Stimulated activated CD4-positive, alpha-beta T cell treated with anti-CD3 and anti-CD28 coated beads, Interleukin-2, amount 100 ng/mL, for 48 hours (primary cell): ENCODE measurements at places on chromosomes 4 and X.

DNA sequence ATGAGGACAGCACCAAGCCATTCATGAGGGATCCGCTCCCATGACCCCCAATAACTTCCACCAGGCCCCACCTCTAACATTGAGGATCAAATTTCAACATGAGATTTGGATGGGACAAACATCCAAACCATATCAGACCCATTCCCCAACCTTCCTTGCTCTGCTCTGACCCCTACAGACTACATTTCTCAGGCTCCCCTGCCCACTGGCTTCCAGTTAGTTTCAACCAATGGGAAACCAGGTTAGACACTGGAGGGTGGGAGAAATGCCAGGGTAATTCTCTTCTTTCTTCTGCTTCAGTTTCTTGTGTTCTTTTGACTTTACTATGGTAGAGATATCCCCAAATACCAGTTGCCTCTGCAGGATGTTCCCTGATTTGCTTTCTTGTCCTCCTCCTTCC is 125.7 kb downstream of the CLCN4 start:
- DNase-seq = no peak

- no peak for DNase-seq
Observed at GRCh38 chr4:96407738-96408463, 568.0 kb downstream of the PDHA2 start.

DNA sequence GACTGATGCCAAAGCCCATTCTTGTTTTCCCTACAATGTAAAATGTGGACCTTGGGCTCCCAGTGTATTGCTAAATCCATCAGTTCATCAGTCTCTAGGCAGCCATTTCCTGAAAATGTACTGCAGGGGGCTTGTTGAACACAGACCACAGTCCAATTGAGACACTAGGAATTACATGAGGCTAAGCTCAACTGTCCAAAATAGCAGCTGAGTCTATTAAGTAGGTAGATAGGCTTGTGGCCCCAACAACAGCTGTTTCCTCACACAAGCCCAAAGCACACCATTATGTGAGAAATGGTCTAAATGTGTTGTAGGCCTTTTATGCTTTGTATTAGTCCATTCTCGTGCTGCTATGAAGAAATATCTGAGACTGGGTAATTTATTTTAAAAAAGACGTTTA is 60.0 kb upstream of the PAK3 start:
- no peak for DNase-seq

- no peak for DNase-seq
Observed at GRCh38 chr4:126916626-126917140, 716.1 kb upstream of the INTU start.

GRCh38 chr4:42487230-42487629 is 89.9 kb downstream of the SHISA3 start:
- DNase-seq = no peak

GRCh38 chrX:113548308-113549015 is 707.8 kb upstream of the AMOT start:
- DNase-seq = no peak

DNA sequence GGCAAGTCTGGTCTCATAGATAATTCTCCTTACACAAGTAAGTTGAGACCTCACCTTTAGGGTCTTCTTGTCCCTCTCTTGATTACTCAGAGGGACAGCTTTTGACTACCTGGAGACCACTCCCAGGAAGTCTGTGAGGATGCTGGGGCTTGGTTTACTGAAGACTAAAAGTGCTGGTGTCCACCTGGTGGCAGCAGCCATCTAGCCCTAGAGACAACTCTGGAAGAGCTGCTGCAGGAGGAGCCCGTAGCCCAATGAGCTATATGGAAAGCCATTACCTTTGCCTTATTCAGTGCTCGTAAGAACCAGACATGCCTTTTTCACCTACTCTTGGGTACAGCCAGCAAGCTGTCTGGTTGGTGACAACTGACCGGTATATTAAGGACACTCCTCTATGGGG is 7.3 kb downstream of the FGFBP2 start:
- no peak for DNase-seq

- no peak for DNase-seq
Observed at GRCh38 chr4:89071311-89071710, 14.3 kb upstream of the FAM13A start.

DNA sequence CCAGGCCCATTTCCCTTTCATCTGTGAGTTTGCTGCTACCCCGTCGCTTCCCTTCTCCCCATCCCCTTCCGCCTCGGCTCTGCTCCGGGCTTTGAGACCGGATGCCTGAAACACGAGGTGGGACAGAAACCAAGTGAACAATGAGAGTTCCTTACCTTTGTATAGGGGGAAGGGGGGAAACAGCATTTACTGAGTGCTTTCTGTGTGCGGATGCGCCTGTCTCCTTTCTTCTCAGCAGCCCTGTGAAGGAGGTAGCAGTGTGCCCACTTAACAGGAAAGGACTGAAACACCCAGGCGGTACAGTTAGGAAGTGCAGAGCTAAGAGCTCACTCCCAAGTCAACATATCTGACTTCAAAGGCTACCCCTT is 43.2 kb upstream of the TMSB15B start:
- no peak for DNase-seq

- DNase-seq = no peak
Observed at GRCh38 chr4:174334628-174335027, 50.9 kb downstream of the CEP44 start.

DNA sequence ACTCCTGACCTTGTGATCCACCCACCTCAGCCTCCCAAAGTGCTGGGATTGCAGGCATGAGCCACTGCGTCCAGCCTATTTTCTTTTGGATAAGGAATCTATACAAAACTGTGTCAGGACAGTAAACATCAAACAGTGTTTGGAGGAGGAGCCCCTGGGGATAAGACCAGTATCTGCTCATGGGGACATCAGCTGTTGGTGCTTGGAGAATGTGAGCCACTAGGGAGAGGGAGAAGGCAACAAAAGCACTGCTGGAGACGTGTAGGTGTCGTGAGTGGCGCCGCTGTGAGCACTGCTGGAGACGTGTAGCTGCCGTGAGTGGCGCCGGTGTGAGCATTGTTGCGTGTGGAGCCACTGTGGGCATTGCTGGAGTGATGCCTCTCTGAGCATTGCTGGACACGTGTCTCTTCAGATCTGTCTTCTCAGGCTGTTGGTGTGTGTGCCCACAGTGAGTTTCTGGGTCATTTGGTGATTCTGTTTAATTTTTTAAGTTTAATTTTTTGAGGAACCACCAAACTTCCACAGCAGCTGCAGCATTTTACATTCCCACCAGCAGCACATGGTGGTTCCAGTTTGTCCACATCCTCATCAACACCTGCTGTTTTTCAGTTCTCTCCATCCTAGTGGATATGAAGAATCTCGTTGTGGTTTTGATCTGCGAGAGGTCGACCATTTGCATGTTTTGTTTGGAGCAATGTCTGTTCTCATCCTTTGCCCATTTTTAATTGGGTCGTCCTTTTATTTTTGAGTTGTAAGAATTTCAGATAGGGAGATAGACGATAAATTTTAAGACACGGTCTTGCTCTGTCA is 19.0 kb downstream of the DGKQ start:
- DNase-seq = no peak

DNA sequence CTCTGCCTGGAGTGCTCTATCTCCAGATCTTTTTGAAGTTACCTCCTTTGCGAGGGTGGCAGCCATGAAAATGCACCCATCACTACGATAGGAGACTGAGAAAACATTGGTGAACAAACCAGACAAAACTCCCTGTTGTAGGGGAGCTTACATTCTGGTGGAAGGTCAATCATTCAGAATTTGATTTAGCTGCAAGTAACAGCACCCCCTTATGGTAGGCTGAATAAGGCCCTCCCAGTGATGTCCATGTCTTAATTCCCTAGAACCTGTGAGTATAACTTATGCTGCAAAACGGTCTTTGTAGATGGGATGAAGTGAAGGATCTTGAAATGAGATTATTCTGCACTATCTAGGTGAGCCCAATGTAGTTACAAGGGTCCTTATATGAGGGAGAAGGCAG is 5.6 kb upstream of the TEC start:
- no peak for DNase-seq

GRCh38 chrX:73765776-73766430 is 202.9 kb downstream of the CHIC1 start:
- no peak for DNase-seq

- DNase-seq = no peak
Observed at GRCh38 chr4:102503831-102504786, 3.0 kb downstream of the NFKB1 start.

DNA sequence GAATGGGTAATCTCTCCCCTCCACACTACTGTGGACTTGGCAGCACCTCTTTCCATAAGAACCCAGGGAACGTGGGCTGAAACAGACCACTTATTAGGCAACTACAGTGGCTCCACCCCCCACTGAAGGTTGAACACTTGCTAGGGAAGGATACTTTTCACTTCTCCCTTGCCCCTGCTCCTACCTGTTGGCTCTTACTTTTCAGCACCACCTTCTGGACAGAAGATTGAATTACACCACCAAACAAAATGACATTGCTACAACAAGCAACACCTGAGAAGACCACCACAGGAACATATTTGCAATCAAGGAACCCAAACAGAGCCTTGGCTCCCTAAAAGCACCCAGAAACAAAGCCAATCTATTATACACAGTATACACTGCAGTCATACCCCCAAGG is 132.1 kb upstream of the CXCL13 start:
- DNase-seq = no peak

DNA sequence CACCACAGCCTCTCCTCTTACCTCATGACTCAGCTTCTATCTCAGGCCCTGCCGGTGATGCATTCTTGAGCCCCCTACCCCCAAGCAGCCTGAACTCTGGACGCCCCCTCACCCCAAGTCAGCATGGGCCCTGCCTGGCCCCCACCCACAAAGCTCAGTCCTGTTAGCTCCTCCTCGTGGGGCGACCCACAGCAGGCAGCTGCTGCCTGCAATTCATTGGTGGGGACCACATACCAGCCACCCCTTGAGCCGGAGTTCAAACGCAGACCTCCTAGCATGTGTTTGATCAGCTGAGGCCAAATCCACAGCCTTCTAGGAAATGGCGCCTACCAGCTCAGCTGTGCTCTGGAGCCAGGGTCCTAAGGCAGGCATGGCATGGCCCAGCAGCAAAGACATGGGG is 111.8 kb downstream of the EFNB1 start:
- DNase-seq = no peak

DNA sequence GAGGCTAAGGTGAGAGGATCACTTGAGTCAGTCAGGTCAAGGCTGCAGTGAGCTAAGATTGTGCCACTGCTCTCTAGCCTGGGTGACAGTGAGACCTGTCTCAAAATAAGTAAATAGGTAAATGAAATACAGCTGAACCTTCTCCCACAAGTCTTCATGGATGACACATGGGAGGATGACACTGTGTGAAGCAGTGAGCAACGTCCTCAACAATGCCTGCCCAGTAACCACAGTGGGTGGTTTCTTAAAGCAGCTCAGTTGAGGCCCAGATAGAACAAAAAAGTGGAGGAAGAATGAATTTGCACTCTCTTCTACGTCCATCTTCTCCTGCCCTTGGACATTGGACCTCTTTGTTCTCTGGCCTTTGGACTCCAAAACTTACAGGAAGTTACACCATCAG is 52.7 kb downstream of the MSX1 start:
- no peak for DNase-seq

DNA sequence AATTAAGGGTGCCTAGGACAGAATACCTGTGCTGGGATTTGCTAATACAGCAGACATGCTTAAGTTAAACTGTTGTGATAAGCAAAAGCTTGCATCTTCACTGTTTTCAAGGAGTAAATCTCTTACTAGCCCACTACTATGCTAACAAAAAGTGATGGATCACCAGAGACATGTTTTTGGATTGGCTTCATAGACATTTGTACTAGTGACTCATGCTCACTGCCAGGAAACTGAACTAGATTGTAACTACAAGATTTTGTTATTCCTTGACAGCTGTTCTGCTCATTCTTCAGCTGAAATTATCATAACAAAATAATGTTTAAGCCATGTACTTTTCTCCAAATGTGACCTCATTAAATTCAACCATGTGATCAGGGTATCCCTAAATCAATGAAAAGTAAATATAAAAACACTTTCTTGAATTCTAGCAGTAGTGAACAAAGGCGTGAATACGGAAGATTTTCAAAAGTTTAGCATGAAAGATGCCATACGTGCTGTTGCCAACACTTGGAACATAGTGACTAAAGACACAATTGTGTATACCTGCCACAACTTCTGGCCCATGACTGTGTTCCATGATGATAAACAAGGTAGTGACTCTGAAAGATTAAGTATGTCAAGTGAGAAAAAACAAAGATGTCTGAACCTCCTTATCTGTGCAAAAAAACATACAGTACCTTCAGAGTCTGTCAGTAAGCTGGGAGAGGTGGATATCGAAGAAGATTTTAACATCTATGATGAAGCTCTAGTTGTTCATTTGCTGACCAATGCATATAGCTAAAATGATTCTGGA is 154.0 kb downstream of the BTC start:
- DNase-seq = no peak

DNA sequence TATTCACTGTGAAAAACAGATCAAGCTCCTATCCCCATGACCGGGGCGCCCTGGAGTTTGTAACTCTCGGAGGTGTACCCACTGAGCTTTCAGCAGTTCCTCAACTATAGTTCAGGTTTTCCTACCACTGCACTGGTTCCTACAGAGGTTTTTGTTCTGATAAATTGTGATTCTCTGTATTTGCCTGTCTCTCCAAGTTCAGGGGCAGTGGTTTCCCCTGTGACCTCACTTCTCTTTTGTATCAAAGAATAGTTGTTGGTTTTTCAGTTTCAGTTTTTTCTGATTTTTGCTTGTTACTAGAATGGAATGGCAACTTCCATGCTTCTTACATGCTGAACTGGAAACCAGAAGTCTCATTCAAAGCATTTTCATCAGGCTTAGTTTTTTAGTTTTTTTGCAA is 56.8 kb upstream of the PLS3 start:
- DNase-seq = no peak

GRCh38 chrX:133846311-133846710 is 139.1 kb downstream of the GPC3 start:
- no peak for DNase-seq

- DNase-seq = no peak
Observed at GRCh38 chr4:116150152-116150551, 935.2 kb downstream of the TRAM1L1 start.

GRCh38 chr4:44859477-44859876 is 133.1 kb upstream of the GNPDA2 start:
- no peak for DNase-seq

- DNase-seq = no peak
Observed at GRCh38 chrX:24169211-24169610, 19.7 kb downstream of the ZFX start.

GRCh38 chrX:10190367-10190766 is 33.6 kb downstream of the CLCN4 start:
- DNase-seq = no peak

DNA sequence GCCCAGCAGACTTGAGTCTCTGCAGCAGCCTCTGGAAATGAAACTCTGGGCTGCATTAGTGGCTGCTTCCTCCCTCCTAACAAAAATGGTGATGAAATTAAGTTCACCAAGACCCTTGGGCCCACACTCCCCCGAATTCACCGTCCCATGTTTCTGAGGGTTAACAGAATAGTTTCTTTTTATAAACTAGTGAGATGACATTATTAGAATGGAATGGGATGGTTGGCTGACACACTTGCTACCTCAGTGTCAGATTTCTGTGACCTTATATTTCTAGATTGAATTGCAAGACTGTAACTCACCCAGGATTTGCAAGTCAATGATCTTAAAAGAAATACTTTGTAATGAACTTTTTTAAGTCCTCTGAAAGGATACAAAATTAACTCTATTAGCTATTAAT is 127.1 kb downstream of the SHROOM3 start:
- DNase-seq = no peak
